ENCODE measurements at places on chromosomes 13 and 19.

- no peak for DNase-seq
Observed at GRCh38 chr19:10113592-10113963, 2.1 kb downstream of the P2RY11 start.

- DNase-seq = no peak
Observed at GRCh38 chr19:50602089-50602422, 33.8 kb upstream of the LRRC4B start.

DNA sequence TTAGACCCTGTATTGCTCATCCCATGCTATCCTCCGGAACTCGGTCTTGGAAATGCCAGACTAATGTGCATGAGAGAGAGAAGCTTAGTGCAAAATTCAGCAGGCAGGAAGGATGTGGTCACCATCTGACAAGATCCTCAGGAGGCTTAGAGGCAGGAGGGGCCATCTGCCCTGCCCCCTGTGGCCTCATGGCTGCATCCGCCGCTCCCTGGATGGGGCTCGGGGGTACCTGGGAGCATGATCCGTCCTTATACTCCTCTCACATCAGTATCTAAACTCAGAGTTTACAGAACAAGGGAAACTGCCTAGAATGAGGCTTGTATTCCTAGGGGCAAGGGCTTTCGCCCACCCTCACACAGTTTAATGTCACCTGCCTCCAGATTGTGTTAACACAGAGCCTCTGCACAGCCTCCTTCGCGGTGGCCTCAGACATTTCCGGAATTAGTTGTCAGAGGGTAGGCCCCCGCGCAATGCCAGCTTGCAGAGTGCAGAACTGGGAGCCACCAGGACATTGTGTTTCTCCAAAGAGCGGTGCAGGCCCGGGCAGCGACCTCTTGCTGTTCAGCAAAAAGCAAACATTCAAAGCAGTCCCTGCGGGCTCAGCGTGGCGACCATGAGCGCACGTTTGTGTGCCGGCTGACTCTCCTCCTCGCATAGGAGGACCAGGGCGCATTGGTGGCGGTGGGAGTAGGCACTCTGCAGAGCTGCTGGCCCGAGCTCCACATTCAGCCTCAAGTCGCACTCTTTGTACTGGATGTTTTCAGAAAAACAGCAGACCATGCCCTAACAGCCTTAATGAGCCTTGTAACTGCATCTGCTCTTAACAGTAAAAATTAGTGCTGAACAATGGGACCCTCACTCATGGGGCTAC lies 39.1 kb downstream of the GPR12 start:
- peak; percentile 13 for DNase-seq

DNA sequence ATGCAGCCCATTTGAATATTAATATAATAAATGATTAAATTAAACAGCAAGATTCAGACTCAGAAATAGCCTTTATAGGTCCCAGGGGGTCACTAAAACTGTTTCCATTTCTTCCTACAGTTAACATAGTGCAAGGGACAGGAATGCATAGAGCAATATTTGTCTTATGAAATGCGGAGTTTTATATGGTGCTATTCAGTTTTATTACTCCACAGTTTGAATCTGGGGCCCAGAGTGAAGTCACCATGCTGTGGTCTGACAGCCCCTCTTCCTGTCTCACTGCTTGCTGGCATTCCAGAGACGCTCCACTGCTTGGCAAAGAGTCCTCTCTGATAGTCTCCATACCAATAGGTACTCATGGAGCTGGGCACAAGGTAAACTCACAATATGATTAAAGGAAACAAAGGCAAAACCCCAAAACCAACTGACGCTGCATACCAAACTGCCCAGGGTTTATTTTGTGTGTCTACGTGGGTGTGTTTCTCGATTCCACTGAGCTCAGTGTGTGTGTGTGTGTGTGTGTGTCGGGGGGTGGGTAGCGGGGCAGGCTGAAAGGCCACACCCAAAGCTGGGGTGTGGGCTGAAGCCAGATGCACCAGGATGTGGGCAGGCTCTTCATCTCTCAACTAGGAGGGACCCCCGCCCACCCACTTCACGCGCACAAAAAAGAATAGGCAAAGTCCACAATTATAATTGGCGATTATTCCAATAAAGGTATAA lies 277.9 kb downstream of the TSHZ3 start:
- DNase-seq = no peak

GRCh38 chr19:54477650-54478049 lies 4.6 kb upstream of the CDC42EP5 start:
- no peak for DNase-seq

DNA sequence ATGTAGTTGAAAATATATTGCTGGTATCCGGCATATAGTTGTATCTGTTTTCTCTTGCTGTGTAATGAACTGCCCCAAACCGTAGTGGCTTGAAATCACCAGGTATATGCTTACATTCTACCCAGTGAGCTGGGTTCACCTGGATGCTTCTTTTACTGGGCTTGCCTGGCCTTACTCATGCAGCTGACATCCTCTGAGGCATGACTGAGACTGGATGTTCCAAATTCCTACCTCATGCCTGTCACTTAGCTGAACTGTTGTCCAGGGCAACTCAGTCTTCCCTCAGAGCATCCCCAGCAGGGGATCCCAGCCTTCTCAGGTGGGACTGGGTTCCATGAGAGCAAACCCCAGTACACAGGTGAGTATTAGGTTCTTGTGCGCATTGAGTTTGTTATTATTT lies 66.8 kb downstream of the IFT88 start:
- no peak for DNase-seq

DNA sequence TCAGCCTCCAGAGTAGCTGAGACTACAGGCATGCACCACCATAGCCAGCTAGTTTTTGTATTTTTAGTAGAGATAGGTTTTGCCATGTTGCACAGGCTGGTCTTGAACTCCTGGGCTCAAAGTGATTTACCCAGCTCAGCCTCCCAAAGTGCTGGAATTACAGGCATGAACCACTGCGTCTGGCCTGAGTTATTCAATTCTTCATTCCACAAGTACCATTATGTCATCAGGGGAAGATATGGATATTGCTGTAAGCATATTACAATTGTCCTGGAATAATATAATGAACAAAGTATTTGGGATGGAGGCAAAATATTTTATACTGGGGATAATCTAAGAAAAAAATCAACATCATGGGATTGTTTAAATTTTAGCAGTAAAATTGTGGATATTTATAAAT lies 646.0 kb upstream of the SLITRK6 start:
- no peak for DNase-seq

GRCh38 chr13:81591528-81592220 lies 1250.7 kb upstream of the SPRY2 start:
- no peak for DNase-seq

GRCh38 chr13:30394751-30395191 lies 27.5 kb upstream of the UBE2L5 start:
- DNase-seq = no peak

- no peak for DNase-seq
Observed at GRCh38 chr13:87208636-87209035, 462.5 kb upstream of the SLITRK5 start.

GRCh38 chr13:58583966-58584365 lies 952.4 kb downstream of the PCDH17 start:
- DNase-seq = no peak

GRCh38 chr19:51341066-51341465 lies 873 bp downstream of the VSIG10L start:
- DNase-seq = no peak

DNA sequence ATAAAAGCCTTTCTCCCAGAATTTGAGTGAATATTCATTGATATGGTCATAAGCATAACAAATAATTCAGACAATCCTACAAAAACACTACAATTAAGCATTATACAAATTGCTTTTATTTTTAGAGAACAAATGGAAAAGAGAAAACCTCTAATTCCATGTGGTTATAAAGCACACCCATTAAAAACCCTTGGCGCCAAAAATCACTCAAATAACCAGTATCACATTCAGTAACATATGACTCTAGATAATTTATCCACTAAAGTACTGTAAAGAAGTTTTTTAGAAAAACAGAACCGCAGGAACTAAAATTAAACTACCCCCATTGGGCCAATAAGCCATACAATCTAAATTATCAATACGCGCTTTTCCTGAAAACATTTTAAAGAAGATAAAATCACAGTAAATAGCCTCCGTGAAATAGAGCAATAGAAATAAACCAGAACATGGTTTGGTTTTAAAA lies 569 bp downstream of the LCP1 start:
- no peak for DNase-seq

DNA sequence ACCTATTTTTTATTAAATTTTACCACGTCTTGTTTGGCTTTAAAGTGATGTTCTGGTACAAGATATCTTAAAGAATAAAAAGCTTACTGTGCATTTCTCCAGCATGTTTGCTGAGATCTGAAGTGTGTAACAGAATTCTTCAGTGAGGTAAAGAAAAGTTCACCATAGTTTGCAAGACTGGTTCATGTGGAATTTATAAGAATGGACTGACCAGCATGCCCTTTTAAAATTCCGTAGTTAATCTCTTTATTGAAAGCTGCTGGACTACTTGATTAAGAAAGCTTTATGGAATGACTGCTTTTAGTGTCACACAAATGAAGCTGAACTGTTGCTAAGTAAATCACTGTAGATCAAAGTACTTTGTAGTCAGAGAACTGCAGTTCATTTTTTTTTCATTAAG lies 119.2 kb downstream of the GPC6 start:
- no peak for DNase-seq
